ENCODE measurements at places on chromosomes 3 and 15.

DNA sequence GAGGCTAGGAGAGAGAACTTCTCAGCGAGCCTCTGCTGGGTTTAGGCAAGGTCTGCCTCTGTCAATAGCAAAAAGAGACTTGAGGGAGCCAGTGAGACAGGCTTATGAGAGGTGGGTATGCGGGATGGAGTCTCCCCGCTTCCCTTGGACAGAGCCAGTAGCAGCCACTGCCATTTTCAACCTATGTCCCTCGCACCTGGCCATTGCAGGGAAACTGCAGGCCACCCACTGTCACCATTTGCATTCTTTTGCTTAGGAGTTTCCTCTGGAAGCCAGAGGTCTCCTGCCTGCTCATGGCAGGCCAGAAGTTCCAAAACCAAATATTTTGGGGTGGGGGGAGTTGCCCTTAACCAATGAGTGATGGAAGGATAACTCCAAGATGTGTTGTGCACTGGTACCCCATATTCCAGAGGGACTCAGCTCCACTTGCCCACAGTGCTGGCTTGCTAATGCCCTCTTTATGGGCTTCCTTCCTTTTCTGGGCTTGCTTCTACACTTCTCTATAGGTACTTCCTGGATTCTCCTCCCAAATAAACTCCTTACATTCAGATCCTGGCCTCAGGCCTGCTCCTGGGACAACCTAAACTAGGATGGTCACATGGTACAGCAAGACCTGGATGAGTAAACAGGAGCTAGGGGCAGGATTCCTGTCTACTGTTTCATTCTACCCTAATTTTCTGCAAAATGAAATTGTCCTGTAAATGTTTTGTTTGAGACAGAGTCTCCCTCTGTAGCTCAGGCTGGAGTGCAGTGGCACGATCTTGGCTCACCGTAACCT is 108.9 kb upstream of the PROK2 start:
- no peak for DNase-seq

- no peak for DNase-seq
Observed at GRCh38 chr15:63983061-63983711, 63.1 kb downstream of the DAPK2 start.

DNA sequence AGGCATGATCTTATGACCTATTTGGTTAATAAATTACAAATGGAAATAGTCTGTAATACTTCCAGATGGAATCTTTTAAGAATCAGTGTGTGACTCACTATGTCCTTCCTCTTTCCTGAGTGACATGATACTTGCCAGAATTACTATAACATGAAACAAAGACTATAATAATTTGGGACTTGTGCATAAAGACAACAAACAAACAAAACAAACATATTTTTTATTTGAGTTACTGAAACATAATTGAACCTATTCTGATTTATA is 1268.1 kb downstream of the OTOL1 start:
- DNase-seq: no peak

- no peak for DNase-seq
Observed at GRCh38 chr15:86162172-86162591, 82.5 kb downstream of the AGBL1 start.

GRCh38 chr3:125150525-125151441 is 61.8 kb downstream of the SLC12A8 start:
- DNase-seq: no peak

GRCh38 chr3:168095611-168096209 is at the start of gene GOLIM4:
GOLIM4 (minus strand) TSS chr3:168095924; CDS start chr3:168095285, 639 bp downstream.
- DNase-seq: peak; percentile 26

DNA sequence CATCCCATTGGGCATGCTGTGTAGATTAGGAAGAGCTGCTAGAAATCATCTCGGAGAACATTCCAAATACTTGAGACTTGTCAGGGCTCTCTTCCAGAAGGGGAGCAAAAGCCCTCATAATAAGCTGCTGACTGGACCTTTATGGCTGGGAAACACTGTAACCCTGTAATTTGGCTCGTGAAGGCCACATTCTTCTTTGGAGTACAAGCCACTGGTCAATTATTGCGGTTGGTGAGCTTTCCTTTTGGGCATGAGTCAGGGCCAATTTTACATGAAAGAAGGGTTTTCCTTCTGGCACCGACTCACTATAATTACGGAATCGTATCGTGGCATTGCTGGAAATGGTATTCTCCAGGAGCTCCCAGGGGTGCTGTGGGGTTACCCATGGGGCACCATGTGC is 434.5 kb upstream of the RGMA start:
- no peak for DNase-seq

DNA sequence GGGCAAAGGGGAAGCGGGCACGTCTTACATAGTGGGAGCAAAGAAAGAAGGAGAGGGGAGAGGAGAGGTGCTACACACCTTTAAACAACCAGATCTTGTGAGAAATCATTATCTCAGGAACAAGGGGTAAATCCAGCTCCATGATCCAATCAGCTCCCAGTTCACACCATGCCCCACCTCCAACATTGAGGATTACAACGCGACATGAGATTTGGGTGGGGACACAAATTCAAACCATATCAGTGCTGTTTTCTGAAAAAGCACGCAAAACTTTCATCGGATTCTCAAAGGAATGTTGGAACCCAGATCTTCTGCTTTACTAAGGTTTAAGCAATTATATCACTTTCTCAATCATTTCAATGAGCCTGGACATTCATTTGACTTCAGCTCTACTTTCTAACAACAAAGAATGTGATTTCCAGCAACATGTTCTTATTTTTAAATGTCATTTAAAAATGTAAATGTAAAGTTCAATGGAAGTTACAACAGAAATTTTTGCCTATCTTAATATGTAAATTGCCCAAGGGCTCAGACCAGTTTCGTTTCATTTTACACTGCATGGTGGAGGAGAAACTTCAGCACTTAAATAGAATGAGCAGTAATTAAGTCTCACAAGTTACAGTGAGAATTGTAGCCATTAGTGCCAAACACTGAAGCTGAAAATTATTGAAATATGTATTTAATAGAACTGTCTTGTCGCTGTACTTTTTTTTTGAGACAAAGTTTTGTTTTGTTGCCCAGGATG is 8.4 kb upstream of the CCDC54 start:
- DNase-seq: no peak

- no peak for DNase-seq
Observed at GRCh38 chr15:32677238-32677750, 35.8 kb downstream of the SCG5 start.

DNA sequence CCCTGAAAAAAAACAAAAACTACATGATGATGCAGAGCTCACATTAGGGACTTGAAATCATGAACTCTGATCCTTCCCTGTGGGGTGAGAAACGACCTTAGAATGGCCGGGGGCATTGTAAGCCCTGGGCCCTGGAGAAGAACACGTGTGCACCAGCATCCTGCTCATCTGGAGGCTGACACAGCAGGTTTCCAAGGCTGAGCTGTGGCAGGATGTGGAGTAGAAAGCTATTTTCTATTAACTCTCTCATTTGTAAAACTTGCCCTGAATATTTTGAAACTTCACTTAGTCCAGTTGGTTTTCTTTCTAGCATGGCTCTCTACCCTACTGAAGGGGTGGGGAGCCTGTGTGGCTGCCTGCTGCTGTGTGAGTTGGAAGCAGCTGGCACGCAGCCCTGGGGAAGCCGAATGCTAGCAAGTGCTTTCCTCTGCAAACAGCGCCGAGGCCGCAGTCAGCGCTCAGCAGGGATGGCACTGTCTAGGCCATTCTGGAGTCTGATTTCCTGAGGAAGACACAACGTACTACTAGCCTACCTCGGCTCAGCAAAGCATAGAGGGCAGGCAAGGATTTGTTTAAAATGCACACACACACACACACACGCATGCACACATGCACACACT is 58.0 kb downstream of the GABRG3 start:
- DNase-seq: no peak

DNA sequence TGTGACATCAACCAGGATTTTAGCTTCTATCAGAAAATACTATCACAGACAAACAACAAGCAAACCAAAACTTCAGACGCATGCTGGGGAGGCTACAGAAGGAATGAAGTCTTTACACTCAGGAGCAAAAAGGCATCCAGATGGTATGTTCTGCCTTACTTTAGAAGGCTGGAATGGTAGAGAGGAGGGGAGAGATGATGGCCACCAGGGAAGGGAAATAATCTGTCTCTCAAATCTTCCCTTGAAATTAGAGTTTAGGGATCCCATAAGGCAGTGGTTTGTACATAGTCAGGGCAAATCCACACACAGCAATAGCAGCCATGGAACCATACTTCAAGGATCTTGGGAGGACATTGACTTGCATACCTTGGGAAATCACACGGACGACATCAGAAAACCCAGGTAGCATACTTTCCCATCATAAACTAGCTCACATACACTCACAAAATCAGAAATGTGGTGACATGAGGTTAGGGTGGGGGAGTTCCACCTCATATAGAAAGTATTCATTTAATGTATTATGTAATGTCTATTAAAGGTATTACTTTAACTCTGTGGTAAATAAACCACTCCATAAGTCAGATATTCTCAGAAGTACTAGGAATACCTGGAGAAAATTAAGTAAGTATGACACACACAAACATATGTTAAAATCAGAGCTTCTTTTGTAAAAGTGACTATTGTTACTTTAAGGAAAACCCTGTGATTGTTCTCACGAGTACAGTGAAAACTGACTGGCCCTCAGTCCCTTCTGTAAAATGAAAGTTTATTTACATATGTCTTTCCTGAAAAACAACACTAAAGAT is 9.4 kb downstream of the BTLA start:
- DNase-seq: no peak

DNA sequence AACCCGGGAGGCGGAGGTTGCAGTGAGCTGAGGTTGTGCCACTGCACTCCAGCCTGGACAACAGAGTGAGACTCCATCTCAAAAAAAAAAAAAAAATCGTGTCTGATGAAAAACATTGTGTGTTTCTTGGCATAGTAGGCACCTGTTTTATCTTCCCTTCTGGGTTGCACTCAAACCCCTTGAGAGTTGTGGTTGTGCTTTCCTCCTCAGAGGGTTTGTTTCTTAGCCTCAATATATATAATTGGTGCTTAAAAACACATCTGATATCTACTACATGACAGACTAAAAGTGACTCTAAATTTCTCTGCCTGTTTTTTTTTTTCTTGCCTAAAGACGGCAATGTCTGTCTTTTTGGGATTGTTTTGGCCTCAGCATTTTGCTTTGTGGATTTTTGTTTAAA is 7.6 kb downstream of the NR1D2 start:
- DNase-seq: no peak

- DNase-seq: no peak
Observed at GRCh38 chr3:162540421-162540820, 1043.8 kb downstream of the OTOL1 start.

DNA sequence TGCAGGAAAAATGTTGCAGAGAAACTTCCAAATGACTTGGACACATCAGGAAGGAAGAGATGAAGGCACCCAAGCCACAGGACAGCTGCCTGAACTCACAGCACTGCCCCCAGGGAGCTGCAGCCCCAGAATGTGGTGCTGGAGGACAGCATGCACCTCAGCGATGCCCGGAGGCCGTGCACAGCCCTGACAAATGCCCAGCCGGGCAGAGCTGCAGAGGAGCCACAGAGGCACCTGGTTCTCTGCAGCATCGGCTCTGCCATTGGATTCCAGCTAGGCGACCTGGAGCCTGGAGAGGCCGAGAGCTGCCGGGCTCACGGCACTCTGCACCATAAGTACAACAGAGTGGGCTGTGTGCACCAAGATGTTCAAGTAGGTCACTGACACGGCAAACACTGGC is 97.5 kb downstream of the OCA2 start:
- DNase-seq: no peak

GRCh38 chr15:92906563-92907081 is 6.5 kb downstream of the CHD2 start:
- DNase-seq: no peak

- DNase-seq: peak; percentile 6
Observed at GRCh38 chr3:4474683-4475490, 7.8 kb upstream of the SUMF1 start.

DNA sequence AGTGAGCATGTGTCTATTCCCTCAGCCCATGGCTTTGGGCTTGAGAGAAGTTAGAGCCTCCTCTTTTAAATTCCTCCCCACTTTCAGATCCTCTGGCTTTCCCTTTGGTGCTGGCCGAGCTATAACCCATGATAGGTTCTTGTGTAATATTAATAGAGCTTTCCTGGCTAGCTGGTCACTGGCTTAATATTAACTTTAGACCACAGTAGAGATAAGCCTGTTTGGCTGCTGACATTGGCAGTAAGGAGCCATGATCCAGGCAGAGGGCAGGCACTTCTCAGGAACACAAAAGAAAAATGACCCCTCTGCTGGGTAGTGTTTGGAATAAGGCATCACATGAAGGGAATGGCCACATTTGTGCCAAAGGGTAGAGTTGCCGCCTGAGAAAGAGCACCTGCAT is 65.4 kb upstream of the UMPS start:
- no peak for DNase-seq

DNA sequence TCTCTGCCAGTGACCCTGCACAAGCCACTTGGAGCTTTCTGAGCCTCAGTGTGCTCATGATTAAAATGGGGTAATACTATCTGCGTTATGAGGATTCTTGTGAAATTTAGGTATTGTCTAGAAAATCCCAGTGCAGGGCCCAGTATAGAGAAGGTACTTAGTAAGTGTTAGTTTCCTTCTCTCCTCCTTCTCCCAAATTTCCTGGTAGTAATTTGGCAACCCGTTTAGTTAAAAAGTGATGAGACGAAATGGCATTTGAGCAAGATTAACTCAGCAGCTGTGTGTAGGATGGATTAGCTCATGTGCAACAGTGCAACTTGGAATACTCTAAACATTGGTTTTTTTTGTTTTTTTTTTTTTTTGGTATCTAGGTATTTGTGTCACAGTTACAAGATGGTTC is 84.6 kb downstream of the SLCO3A1 start:
- no peak for DNase-seq

- no peak for DNase-seq
Observed at GRCh38 chr3:12620729-12621128, 43.2 kb downstream of the RAF1 start.

- no peak for DNase-seq
Observed at GRCh38 chr15:68636256-68636655, 57.5 kb downstream of the CORO2B start.

DNA sequence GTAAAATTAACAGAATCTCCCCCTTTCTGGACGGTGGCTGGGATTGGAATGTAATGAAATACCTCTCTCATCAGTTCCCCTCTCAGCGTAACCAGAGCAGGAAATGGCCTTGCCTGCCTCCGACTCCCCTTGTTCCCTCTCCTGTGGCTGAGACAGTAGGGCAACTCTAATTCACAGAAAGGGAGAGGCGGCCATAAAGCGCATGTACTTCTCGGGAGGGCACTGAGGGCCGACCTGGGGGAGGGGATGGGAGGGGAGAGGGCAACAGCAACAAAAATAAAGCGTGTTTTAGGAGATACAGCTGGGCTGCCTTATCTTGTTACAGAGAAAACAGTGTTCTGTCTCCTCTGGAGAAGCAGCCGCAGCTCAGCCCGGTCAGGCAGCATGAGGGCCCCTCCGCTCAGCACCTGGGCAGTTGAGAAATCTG is 783.3 kb upstream of the ARRDC4 start:
- DNase-seq: no peak

DNA sequence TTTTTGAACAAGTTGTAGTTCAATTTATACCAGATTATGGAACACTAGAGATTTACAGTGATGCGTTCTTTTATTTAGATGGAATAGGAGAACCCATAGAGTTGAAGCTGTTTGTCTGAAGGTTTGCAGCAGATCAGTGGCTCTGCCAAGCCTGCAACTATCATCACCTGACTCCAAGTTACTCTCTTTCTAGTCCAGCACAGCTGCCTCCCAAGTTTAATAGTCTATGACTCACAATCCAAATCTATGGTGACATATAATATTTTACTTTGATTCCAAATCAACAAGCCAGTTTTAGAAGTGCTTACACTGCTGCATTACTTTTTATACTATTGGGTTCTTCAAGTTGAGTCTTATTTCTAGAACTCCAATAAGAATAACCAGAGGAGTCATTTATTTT is 400.4 kb downstream of the LPP start:
- DNase-seq: no peak

Measured in C1 segment of cervical spinal cord (tissue), 14 donors.